Stimulated activated CD4-positive, alpha-beta T cell treated with anti-CD3 and anti-CD28 coated beads, Interleukin-15, amount 100 ng/mL, for 1 hour (primary cell): ENCODE measurements at places on chromosomes 16 and 17.

- DNase-seq, result no peak
These were observed 924 bp downstream of the SMARCD2 start for GRCh38 chr17:63841350-63842172.

DNA sequence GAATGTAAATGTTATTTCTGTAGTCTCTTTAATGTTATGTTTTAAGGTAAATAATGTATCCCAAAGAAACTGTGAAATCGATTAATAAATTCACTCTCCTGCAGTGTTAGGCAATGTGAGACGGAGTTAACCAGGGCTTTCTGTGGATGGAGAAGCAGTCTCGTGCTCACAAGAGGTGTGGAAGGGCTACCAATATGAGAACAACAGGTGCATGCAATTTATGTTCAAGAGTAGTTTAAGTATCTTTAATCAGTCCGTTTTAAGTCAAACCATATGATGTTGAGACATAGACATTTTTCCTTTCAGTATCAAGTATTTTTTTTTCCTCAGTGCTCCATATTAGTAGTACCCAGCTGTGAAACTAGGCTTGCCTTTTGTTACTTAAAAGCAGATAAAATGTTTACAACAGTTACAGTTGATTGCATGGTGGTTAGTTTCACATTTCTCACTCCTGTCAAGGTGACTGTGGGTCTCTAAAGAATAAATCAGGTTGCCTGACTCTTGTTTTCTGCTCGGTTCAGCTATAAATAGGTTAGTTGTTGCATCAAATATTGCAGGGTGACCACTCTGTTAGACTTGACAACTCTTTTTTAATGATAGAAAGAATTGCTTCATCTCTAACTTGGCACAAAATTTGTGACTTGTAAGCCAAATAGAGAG is 54.4 kb downstream of the COX10 start:
- no peak for DNase-seq

DNA sequence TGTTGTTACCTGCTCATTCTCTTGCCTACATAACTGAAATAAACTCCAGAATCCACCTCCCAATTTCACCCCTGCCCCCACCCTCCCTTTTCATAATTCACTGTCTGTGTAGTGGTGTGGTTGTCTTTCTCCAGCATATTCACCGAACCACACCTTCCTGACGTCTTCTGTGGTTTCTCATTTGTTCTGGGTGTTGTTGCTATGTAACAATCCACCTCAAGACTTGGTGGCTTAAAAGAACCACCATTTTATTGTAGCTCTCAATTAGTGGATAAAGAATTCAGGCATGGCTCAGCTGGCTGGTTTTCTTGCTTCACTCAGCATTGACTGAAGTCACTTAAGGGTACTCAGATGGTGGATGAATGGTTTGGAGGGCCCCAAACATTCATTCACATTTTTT is 229.8 kb downstream of the MAF start:
- no peak for DNase-seq

- no peak for DNase-seq
These were observed 15.4 kb downstream of the CD7 start for GRCh38 chr17:82301916-82302567.

DNA sequence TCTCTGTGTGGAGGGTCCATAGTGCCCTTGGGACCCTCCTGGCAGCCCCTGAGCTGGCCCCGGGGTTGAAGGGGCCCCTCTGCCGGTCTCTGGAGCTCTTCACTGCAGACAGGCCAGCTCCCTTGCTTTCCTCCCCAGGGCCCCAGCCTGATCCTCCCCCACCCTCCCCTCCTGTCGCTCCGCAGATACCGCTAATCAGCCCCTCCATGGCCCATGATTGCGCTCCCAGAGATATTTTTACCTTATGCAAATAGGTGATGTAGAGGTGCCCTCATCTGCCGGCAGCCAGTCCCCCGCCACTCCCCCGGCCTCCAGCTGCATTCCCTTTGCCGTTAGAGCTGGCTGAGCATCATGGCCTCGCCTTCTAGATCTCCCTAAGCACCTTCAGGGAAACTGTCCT is 9.2 kb downstream of the MMP15 start:
- DNase-seq, result no peak

- no peak for DNase-seq
These were observed 94.4 kb downstream of the NLK start for GRCh38 chr17:28136923-28137322.

DNA sequence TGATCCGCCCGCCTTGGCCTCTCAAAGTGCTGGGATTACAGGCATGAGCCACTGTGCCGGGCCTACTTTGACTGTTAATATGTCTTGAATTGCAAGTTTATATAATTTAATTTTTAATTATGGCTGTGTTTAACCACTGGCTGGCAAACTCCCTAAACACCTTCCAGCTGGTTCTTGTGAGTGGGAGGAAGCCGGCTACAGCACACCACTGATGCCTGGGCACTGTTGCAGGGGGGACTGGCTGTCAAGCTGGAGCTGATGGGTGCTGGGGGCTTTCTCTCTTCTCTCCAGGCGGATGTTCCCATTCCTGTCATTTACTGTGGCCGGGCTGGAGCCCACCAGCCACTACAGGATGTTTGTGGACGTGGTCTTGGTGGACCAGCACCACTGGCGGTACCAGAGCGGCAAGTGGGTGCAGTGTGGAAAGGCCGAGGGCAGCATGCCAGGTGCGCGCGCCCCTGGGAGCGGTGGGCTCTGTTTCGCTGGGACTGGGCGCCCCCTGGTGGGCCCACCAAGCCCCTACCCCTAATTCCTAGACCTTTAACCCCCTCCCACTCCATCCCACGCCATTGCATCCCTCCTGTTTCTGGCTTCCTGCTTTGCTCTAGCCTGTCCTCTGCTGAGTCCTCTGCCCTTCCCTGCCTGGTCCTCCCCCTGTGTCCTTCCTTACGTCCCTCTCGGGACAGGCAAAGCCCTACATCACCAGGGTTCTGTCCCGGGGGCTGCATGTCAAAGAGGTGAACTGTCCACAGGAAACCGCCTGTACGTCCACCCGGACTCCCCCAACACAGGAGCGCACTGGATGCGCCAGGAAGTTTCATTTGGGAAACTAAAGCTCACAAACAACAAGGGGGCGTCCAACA is 9.5 kb downstream of the TBX21 start:
- no peak for DNase-seq

GRCh38 chr16:75377729-75378386 is 55.4 kb downstream of the CFDP1 start:
- no peak for DNase-seq

DNA sequence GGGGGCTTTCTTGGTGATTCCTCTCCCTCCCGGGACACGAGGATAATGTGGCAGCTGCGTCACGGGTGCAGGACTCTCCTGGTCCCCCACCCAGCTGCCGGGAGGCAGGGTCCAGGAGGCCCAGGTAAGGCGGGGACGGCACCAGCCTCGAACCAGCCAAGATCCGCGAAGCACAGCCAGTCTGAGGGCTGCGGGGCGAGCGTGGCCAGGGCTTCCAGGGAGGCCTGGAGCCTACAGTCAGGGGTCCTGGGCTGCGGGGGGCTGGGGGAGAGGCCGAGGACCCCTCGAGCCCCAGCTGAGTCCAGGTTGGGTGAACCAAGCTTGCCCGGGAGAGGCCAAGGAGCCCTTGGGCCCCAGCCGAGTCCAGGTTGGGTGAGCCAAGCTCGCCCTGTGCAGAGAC is 10.0 kb downstream of the TPSD1 start:
- no peak for DNase-seq

DNA sequence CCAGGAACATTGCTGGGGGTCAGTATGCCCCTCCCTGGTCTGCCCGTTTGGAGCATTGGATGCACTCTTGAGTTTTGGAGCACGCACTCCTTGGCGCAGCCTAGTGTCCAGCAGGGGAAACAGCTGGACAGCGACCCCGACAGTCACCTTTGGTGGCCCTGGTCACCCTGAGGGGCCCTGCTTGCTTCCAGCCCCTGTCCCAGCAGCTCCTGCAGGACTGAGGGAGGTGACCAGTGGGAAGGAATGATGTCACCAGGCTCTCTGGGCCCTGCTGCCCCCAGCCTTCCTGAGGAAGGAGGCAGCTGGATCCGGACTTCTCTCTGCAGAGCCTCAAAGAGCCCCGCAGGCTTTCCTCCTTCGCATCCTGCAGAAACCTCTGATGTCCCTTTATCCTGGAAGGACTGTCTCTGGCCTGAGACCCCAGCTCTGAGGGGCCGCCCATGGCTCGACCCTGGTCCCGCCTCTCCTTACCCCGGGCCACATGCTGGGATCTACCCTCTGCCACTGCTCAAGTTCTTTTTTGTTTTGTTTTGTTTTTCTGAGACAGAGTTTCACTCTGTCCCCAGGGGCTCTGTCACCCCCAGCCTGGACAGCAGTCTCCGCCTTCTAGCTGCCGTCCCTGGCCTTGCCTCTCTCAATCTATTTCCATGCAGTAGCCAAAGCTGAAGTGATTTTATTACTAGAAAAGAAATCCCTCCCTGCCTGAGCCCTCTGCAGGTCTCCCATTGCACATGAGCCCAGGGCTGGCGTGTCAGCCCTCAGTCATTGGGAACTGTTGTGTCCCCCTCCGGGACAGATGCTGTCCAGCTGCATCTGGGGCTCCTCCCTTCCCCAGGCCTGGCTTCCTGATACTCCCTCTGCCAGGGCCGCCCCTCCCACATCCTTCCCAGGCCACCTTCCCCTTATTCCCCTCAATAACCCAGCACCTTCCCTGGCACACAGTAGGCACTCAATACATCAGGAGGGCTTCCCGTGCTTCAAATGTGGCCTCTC is 11.6 kb downstream of the ZSCAN10 start:
- DNase-seq, result no peak

DNA sequence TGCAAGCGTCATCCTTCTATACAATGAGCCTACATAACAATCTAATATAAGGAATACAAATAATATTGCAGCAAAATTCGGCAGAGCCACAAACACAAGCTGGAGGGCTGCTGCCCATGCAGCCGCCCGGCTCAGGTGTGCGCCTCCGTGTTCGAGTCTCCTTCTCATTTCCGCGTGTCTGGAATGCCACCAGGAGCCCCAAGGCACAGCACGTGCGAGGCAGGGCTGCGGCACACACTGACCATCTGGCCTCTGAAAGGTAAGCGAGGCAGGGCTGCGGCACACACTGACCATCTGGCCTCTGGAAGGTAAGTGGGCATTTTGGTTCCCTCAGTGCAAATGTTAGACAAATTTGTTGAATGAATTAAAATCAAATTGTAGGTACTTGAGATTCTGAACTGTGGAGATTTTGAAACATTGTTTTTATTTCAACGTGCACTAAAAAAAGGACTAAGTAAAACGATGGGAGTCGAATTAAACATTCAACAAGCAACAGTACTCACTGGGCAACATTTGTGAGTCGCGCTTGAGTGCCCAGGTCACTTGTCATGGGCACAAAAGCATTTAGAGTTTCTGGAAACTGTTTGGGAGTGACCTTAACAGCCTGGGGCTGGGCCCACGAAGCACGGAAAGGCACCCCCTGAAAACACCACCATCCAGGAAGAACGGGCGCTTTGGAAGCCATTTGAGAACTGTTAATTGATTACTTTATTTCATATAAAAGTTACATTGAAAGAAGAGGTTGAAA is 37.4 kb downstream of the ZDHHC7 start:
- no peak for DNase-seq

DNA sequence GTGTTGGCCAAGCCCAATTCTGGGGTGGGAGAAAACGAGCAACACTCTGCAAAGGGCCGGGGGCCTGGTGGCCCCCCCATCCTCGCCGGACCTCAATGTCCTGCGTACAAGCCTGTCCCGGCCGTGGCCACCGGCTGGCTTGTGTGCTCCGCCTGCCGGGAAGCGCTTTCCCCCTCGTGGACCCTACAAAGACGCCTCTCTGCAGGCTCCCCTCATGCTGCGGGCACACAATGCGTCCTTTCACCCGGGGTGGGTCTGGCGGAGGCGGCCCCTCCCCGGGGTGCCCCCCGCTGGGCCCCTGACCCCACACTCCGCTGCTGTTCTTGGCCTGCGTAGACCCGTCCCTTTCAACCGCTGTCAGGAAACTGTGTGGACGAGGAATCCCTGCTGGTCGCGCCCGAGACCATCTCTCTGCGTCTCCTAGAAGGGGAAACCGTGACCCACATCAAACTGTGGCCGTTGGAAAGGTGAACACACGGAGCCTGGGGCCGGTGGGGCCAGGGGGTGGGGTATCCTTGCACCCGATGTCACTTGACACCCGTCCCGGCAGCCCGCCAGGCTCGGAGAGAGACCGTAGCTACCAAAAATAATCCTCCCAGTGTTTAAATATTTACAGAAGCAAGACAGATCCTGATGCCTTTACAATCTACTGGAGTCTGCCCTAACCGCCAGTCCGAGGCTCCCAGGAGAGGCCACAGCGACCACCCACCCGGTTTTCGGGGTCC is 43.6 kb downstream of the TBC1D16 start:
- DNase-seq, result no peak

GRCh38 chr16:84656649-84657048 is 8.3 kb downstream of the KLHL36 start:
- DNase-seq, result no peak

GRCh38 chr16:72637306-72637705 is 410.6 kb downstream of the ZFHX3 start:
- DNase-seq, result no peak

- DNase-seq, result no peak
These were observed 3.6 kb downstream of the SOCS7 start for GRCh38 chr17:38355251-38355650.

DNA sequence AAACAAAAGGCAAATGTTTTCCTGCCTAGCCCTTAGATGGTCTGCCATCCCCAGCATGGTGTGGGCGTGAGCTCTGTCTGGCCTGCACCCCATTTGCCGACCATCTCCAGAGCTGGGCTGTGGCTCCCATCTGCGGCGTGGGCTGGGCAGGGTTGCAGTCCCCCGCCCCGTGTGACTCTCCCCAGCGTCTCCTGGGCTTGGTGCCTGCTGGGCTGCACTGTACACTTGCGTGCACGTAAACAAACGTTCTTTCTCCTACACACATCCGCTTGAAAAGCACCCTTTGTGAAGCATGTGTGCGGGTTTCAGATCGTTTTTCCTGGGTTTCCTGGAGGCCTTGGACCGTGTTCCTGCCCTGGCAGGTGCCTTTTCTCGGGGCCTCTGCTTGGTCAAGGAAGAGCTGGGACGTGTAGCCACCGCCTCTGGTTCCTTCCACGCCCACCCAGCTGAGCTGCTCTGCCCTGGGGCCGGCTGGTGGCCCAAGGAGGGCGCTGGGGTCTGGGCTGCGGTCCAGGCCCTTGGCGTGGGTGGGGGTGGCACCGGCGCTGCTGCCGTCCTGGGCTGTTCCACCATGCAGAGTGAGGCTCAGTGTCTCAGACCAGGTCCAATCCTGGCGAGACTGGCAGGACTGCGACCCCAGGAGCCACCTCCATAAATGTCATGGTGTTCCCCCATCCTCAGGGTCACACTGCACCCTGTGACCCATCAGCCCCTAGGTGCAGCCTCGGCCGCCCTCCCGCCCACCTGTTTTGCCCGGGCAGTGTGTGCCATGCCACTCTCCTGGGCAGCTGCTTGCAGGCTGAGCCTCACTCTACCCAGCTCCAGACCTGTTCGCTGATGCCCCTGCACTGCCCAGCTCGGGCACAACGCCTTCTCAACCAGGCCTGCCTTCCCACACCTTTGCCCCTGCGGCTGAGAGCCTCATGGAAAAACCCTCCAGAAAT is 9.9 kb upstream of the BAIAP3 start:
- DNase-seq, result no peak
